Epithelial cell of proximal tubule (primary cell): ENCODE measurements at places on chromosomes 6 and 20. TPM values are rescaled to one million over a fixed set of nuclear protein-coding genes. Genes with fewer than 3 reads are reported as not detected.

HLA-DQA1 gene
- total RNA-seq = not detected in 2 replicates

LY6G6F gene
- total RNA-seq = not detected in 2 replicates

TSHZ2 gene
- 0.06 TPM in 1 of 2 replicates, not detected in the other for total RNA-seq

CRYBG1 gene
- total RNA-seq = 6.5 and 10.3 TPM in 2 replicates

ALDH8A1 gene
- total RNA-seq = 0.14 and 0.40 TPM in 2 replicates

TMEM151B gene
- 0.07 TPM in 1 of 2 replicates, not detected in the other for total RNA-seq

MRPS26 gene
- 107 and 128 TPM in 2 replicates for total RNA-seq

PGC gene
- not detected in 2 replicates for total RNA-seq

GHRH gene
- not detected in 2 replicates for total RNA-seq

RIMS4 gene
- total RNA-seq = 0.07 TPM in 1 of 2 replicates, not detected in the other

DNA sequence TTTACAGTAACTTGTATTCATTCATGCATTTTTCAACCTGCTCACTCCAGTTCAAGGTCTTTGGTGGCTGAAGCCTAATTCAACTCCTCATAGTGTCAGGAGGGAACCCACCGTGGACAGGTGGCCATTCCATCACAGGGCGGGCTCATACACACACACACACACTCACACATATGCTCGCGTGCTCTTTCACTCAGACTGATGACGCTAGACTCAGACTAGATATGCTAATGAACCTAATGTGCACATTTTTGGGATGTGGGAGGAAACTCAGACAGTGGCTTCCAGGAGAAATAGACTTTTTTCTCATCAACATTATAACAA is 56.7 kb downstream of the TRIM27 start:
- DNase-seq = no peak

GRCh38 chr6:88761237-88762031 is 202.0 kb downstream of the RNGTT start:
- DNase-seq = no peak

DNA sequence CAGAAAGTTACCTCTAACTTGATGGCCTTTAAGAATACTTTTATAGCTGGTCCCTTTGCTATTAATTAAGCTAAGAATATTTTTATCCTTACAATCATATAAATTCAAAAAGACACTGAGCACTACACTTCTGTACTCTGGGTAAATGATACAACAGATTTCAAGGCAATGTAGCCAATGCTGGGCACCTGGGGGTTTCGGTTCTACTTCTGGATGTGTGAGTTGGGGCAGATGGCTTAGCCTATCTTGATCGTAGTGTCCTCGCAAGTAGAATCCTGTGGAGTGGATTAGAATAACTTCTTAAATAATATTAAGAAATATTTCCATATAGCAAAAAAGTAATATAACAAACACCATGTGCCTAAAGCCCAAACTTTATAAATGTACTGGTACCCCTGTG is 96.9 kb upstream of the NT5E start:
- DNase-seq = no peak

DNA sequence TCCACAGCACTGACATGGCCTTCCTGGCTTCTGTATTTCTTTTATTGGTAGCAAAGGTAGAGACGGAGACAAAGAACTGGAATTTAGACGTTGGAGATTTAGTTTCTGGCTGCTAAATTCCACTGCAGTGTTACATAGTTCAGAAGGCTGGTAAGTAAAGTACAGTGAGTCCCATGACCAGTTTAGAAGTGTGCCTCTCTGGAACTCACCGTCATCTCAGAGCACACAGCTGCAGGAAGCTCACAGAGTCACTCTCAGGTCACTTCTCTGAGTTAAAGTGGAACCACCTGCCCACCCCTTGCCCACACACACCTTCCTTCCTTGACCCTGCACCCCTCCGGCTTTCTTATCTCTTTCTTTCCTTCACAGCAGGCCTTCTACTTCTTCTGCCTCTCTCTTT is 19.6 kb upstream of the BMP6 start:
- DNase-seq = no peak

GRCh38 chr6:33273924-33274902 is 2.3 kb downstream of the RPS18 start:
- no peak for DNase-seq

GRCh38 chr6:122621638-122622037 is 11.4 kb downstream of the PKIB start:
- DNase-seq = no peak

DNA sequence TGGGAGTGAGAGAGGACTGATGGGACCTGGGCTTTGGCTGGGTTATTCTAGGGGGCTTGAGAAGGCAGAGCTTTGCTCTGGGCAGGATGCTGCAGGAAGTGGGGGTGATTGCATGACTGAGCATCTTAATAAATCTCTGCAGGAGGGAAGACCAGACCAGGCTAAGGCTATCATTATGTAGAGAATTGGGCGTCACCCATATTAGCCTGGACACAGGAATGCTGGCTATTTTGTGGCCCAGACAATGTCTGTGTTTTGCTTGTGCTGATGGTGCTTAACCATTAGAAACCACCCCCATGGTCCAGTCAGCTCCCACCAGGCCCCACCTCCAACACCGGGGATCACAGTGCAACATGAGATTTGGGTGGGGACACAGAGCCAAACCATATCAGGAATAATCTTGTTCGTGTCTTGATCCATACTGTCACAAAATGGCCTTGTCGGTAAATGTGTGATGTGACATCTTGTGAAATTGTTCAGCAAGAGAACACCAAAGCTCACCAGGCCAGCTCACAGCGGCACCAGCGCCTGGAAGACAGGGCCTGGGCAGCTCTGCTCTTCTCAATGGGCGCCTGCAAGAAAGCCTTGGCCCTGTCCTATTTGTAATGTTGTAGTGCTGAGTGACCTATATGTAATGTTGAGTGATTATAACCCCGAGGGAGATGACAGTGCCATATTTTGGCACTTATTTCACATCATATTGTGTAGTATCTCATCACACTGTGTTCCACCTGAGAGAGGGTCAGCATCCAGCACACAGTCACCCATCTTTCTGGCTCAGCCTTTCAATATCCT is 211.8 kb downstream of the QKI start:
- no peak for DNase-seq

- no peak for DNase-seq
Observed at GRCh38 chr20:57451431-57451794, 60.2 kb downstream of the RBM38 start.

- no peak for DNase-seq
Observed at GRCh38 chr6:153476243-153476642, 345.2 kb upstream of the RGS17 start.

DNA sequence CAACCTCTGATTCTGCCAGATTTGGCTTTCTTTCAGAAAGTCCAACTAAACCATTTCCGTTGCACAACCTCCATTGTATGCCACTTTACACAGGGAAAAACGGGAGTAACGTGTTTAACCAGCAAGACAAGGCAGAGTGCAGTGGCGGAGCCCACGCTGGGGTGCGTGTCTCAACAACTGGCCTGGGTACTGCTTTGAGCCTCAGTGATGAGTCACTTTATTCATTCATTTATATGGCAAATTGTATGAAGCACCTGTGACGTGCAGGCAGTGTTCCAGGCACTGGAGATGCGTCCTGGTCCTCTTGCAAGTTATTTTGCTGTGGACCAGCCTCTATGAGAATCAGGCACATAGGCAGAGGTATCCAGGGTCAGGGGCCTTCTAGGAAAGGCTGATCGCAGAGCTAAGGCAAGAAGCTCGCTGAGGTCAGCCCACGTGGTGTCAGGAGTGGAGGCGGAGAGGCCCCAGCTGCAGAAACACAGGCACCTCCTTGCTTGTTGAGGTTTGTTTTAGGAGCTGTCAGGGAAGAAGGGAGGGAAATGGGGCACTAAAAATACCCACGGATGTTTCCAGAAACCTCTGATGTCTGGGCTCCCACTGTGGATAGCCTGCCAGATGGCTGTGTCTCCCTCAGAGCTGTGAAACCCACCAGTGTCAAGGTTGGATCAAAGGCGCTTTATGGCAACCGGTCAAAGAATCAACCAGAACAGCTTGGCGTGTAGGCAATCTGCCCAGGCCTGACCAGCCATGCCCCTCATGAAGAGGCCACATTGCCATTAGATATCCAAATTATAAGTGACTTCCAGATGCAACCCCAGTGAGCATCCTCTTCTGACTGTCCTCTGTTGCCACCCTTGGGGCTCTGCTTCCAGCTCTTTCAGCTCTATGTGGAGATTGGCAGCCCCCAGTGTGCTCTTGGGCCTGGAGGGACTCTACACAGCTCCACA is 157.2 kb downstream of the CD83 start:
- DNase-seq = no peak

- DNase-seq = no peak
Observed at GRCh38 chr6:19209202-19209601, 628.0 kb upstream of the ID4 start.

DNA sequence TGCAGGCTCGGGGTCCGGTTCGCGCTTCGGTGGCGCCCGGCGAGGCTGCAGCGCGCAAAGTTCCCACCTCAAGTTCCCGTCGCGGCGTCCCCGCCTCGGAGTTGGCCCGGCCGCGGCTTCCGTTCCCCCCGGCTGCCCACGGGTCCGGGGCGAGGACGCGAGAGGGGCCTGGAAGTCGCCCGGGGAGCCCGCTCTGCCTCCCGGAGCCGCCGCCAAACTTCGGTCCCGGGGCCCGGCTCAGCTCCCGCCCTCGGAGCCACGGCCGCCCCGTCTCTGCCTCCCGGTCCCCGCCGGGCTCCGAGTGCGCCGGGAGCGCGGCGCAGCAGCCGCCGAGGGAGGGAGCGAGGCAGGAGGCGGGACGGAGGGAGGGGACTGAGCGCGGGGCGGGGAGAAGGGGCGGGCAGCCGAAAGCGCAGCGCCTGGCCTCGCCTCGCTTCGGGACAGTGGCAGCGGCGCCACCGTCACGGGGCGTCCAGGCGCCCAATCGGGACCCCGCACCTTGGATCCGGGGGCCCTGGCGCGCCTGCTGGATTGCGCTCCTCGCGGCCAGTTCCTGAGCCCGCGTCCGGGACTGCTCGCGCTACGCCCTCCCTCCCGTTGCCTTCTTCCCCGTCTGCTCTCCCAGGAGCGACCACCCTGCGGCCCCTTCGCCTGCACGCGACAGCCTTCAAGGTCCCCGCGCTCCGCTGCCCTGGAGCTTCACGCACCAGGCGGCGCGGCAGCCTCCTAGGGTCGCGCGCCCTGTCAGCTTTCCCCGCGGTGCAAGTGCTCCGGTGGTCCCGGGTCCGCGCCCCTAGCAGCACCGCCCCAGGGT is at the start of gene KCNG1:
KCNG1 (minus strand) TSS at position 305 of the 814 bp plus-strand sequence. CDS start 12,769 bp downstream, outside the sequence.
- DNase-seq = no peak

DNA sequence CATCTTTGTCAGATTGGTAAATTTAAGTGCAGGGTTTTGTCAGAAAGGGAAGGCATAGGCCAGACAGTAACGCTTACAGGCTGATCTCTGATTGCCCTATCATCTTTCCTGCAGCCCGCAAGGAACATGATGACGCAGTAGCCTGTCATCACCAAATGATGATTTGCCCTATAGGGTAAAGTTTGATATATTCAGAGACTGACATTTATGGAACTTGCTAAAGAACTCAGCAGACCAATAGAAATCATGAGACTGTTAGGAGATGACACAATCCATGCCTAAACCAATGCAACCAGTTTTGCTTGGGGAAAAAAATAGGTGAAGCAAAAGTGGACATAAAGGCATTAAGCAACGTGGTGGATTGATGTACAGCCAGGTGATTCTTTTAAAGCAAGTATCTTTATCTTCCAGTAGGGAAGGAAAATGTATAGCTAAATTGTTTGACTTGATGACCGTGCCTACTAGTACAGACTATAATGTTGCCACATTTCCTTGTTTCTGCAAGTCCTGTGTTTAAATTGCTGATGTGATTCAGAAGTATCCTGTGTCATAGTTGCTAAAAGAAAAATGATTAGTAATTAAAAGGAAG is 2.4 kb downstream of the NUS1 start:
- DNase-seq = no peak

GRCh38 chr6:91633374-91634111 is 1046.7 kb upstream of the MAP3K7 start:
- no peak for DNase-seq

DNA sequence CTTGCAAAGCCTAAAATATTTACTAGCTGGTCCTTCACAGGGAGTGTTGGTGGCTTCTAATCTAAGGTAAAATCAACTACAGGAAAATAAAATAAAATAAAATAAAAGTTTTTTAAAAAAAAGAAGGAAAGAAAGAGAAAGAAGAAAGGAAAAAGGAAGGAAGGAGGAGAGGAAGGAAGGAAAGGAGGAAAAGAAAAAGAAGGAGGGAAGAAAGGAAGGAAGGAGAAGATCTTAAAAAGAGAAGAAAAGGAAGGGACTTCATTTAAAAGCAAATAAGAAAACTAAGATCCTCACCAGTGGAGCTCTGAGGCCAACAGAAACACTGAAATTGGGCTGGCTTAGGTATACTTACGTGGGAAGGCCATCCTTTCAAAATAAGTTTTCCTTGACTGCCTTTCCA is 178.4 kb downstream of the TSHZ2 start:
- DNase-seq = no peak

DNA sequence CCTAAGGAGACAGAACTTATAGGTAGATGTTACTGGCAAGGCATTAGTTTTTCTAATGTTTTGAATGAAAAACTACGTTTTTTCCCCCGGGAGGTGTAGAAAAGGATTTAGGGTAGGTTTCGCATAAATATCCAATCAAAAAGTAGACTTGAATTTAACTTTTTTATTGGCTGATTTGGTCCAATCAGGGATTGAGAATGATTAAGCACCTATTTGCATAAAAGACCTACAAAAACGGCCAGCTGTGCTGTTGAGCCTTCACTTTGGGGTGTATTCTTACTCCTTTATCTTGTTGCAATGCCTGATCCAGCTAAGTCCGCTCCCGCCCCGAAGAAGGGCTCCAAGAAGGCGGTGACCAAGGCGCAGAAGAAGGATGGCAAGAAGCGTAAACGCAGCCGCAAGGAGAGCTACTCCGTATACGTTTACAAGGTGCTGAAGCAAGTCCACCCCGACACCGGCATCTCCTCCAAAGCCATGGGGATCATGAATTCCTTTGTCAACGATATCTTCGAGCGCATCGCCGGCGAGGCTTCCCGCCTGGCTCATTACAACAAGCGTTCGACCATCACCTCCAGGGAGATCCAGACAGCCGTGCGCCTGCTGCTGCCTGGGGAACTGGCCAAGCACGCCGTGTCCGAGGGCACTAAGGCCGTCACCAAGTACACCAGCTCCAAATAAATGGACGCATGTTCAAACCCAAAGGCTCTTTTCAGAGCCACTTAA is 113.5 kb upstream of the BTN3A2 start:
- no peak for DNase-seq

- no peak for DNase-seq
Observed at GRCh38 chr20:24950128-24950835, 1.2 kb downstream of the CST7 start.

DNA sequence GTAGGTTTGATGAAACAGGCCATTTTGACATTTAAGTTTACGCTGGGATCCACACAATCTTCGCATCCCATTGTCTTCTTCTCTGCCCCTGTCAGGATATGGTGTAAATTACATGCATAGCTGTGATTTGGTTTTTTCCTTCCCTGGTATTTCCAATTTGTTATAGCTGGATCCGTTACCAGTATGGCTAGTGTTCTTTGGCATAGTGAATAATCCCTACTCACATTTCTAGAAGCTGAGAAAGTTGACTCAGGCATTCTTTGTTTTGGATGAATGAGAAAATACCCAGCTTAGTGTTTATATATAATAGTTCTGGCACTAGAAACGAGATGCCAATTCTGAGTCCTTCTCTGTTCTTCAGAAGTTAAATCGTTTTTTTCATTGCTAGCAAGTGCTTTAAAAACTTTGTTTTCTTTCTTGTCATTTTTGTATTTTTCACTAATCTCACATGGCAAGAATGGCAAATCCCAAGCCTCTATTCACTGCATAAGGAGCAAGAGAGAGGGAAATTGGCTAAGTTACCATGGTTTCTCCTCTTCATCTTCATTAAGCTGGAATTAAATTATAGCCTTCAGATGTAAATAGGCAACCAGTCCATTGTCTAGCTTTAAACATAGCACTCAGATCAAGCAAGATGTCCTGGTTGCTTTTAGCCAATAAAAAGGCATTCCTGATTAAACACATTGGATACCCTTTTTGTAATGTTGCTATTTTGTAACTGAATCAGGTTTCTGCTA is 91.9 kb upstream of the LAMP5 start:
- DNase-seq = no peak
